NCI-H2171 (cell line): ENCODE measurements at places on chromosomes 3 and 15.
A peak's percentile ranks its signal among the peaks of the same experiment; 100 is the strongest.

- no peak for DNase-seq
Measured at GRCh38 chr15:71106802-71107500, 8.3 kb upstream of the THSD4 start.

DNA sequence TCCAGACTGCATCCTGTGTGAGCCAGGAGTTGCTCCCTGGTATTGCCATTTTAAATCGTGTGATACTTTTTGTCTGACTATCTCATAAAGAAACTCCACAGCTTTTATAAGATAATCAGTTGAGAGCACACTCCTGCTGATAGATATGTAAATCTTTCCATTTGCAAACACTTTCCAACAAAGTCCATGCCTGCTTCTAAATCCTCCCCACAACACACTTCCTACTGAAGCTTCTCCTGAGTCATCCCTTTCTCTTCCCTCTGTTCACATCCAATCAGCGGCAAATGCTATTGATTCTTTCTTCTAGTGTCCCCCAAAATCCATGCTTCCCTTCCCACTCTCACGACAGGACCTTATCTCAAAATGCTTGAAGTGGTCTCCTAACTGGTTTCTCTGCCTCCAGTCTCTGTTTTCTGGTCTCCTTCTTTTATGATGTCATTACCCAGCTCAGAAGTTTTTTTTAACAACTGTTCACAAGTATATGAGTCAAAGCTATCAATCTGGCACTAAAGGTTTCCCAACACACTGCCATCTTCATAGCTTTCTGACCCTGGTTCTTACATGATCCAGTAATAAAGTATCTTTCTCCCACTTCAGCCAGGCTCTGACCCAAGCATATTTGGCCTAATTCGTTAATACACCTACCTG lies 4.5 kb upstream of the WWTR1 start:
- DNase-seq: no peak

GRCh38 chr15:43268111-43269105 lies 1.7 kb upstream of the TGM5 start:
- no peak for DNase-seq

DNA sequence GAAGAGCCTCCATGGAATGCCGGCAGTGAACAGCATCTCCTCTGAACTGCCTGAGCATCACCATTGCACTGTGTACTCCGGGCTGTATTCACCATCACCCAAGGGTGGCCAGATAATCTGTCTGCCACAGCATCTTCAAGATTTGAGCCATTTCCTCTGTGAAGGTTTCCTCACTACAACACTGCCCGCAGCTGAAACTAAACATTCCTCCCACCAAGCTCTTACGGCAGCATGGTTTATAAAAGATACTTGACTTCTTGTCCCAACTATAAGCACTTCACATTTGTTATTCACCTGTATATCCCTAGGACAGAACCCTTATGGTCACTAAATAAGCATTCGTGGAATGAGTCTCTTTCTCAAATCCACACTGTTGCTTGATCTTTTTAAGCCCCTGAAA lies 125.9 kb downstream of the SST start:
- no peak for DNase-seq

GRCh38 chr3:50156549-50157493 lies 1.7 kb downstream of the SEMA3F start:
- peak; percentile 13 for DNase-seq

- no peak for DNase-seq
Measured at GRCh38 chr15:65638109-65638508, 16.4 kb downstream of the SLC24A1 start.

- no peak for DNase-seq
Measured at GRCh38 chr15:98330258-98330657, 318.1 kb upstream of the IGF1R start.

GRCh38 chr3:72482589-72483321 lies 365.5 kb downstream of the SHQ1 start:
- DNase-seq: no peak

- DNase-seq: no peak
Measured at GRCh38 chr3:41900265-41900664, 61.6 kb downstream of the ULK4 start.

GRCh38 chr3:64072126-64072525 lies 48.8 kb upstream of the PSMD6 start:
- no peak for DNase-seq

- DNase-seq: no peak
Measured at GRCh38 chr3:3504686-3505085, 294.5 kb upstream of the LRRN1 start.

DNA sequence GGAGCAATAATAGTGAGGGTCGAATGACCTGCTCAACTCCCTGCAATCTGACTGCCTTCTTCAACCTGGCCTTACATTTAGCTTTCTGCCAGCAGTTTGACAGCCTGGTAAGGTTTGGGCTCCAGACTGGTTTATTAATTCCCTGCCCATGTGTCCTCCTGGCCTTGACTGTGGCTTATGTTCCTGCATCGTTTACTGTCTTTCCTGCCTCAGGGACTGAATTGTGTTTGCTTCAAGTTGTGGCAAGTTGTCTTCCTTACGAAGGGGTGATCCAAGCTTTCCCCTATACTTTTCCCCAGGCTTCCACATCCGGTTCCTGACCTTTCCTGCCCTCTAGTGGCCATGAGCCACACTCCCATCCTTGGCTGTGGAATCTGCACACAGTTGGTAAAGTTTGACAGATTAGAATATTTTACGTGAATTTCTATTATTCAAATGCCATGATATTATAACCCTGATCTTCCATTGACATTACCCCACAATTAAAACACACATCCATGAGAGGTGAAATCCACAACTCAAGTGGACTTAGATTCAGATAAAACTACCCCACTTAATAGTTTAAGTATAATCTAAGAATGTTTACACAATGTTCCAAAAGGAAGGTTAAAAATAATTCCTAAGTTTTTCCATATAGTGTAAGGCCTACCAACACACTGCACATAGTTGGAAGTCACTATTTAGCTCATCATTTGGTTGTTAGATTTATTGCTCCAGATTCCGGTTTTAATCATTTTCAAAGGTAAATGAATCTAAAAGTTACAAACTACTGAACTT lies 95.7 kb downstream of the NEDD4 start:
- DNase-seq: peak; percentile 22

DNA sequence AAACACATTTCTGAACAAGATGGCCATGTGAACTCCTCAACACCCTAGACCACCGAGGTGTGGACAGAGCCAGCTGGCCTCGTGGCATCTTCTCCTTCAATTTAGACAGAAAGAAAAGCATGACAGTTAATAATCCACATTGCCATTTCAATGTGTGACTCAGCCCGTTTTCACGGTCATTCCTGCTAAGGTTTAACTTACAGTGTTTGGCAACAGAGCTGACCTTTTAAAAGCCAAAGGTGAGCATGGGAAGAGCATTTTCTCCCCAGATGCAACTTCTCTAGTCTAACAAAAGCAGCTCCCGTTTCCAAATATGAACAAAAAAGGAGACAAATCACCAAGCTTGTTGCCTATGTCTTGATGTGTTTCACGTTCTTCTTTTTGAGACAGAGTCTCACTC lies 417.6 kb upstream of the WNT5A start:
- DNase-seq: no peak

GRCh38 chr3:36135863-36136262 lies 244.4 kb upstream of the STAC start:
- no peak for DNase-seq

DNA sequence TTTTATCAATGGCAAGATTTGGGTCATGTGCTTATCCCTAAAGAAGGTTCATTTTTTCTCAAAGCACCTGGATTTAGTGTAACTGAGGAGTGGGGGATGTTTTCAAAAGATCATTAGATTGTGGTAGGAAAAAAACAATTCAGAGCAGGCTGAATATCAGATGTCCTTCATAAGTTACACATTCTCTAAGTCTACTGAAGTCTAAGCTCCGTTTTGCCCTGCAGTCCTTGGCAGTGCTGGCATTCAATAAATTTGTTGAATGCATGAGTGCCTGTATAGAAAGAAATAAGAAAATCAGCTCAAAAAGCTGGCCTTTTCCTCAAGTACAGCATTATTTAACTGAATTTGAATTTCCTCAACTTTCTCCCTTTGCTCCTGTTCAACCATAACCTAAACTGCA lies 819.0 kb upstream of the GRM7 start:
- no peak for DNase-seq

DNA sequence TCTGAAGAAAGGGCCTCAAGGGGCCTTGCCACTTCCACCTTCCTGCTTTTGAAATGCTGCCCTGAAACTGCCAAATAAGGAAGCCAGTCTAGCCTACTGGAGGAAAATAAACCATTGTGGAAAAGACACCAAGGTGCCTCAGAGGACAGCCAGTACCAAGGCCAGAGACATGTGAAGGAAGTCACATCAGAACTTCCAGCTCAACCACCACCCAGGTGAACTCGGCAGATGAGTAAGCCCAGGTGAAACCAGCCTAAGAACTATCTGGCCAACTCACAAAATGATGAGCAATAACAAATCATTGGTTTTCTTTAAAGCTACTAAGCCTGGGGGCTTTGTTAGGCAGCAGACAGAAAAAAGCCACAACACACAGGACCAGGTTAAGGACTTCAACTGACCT lies 103.0 kb downstream of the MAGI1 start:
- DNase-seq: no peak

GRCh38 chr3:128761392-128761791 lies 35.4 kb downstream of the RAB7A start:
- DNase-seq: no peak

DNA sequence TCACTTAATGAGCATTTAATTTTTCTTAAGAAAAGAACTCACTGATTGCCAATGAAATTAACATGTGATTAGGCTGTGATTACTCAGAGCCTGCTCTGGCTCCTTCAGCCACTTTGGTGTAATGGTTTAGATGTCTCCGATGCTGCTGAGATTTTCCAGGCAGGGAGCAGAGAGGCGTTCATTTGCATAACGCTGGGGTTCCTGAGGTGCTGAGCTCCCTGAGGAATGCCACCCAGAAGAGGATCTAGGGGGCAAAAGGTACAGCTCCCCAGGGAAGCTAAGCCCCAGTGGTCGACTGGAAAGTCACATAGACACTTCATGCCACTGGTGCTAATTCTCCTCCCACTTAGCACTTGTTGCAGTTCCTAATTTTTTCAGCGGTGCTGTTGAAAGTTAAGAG lies 119.5 kb downstream of the USP13 start:
- DNase-seq: no peak

- no peak for DNase-seq
Measured at GRCh38 chr3:69723389-69723788, 15.9 kb upstream of the MITF start.

- DNase-seq: no peak
Measured at GRCh38 chr3:60399292-60399691, 852.0 kb downstream of the FHIT start.

DNA sequence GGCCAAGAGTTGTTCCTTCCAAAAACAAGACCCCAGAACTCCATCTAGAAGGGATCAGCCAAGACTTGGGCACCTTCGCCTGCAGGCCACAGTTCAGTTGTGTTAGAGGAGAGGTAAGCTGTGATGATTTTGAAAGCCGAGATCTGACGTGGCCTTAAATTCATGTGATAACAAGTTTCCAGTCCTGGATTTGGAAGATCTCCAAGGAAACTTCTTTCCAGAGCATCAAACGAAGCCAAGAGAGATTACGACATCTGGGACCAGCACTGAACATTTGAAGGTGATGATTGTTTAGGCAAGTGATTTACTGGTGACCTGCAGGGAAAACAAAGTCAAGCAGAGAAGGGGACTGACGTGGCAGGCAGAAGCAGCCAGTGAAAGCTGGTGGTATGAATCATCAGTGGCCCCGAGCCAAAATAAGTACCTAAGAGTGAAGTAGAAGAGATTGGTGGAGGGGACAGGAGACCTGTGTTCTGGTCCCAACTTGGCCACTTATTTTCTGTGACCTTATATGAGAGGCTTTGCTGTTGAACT lies 339.0 kb upstream of the PROK2 start:
- DNase-seq: no peak
